ENCODE measurements at places on chromosomes 7 and 10.

- DNase-seq: no peak
Observed at GRCh38 chr7:158676171-158676840, 28.3 kb downstream of the NCAPG2 start.

DNA sequence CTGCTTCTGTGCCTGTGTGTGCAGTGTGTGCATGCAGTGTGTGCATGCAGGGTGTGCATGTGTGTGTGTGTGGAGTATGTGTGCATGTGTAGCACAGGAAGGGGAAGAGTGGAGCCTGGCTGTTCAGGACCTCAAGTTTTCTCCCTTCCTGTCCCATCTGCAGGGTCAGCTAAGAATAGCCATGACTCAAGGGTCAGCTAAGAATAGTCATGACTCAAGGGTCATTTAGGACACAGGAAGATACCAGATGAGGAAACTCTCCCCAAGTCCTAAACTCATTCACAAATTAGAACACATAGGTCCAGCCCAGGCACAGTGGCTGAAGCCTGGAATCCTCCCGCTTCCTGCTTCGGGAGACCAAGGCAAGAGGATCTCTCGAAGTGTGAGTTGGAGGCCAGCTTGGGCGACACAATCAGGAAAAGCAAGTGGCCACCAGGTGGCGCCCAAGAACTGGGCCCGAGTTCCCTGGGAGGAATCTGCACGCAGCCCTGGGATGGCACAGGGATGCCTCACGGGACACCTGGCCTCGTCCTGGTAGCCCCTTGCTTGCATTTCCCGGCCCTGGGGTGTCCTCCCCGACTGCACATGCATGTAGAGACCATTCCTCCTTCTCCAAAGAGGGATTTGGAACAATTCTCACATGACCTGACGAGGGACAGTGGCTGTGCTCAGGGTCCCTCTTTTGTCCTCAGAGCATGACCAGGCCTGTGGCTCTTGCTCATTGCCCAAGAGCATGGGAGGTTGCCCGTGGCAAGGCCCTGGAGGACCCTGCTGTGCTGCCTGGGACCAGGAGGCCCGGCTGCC is 21.4 kb upstream of the VOPP1 start:
- DNase-seq: peak; percentile 40

DNA sequence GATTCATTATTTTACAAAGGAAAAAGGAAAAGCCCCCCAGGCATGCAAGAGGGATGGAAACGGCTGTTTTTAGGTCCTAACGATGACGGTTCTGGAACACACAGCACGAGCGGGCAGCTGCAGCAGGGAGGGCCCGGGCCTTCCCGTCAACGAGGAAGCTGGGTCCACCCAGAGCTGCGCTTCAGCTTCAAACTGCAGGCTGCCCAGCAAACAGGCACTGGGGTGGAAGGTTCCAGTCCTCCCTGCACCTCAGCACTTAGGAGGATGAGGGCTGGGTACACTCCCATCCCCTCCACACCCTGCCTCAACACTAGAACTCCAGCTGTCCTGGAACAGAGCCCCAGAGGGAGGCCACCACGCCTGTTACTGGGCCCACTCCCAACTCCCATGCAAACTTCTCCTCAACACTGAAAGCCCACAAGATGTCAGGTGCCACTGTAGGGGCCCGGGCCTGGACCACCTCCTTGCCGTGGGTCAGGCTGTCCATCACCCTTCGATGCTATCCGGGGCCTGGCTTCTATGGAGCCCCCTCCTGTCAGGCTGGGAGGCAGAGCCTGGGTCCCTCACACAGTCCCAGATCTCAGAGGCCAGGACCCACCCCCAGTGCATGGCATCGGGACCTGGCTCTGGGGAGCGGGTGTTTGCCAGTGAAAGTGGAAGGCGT is 33.0 kb downstream of the PAPOLB start:
- no peak for DNase-seq

DNA sequence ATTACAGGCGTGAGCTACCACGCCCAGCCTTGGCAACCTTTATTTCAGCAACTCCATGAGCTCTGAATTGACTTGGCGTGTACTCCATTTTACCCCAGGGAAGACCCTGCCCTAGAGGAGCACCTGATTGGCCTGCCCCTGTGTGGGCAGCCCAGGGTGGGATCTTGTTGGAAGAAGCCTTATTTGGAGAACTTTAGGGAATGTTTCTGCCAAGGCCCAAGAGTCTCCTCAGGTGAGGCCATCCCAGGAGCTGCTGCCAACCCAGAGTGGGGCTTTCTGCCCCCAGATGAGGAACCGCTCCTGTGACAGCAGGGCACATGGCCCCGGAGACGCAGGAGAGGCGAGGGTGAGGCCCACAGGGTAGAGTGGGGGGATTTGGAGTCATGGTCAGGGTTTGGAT is 42.0 kb downstream of the VWA2 start:
- no peak for DNase-seq

DNA sequence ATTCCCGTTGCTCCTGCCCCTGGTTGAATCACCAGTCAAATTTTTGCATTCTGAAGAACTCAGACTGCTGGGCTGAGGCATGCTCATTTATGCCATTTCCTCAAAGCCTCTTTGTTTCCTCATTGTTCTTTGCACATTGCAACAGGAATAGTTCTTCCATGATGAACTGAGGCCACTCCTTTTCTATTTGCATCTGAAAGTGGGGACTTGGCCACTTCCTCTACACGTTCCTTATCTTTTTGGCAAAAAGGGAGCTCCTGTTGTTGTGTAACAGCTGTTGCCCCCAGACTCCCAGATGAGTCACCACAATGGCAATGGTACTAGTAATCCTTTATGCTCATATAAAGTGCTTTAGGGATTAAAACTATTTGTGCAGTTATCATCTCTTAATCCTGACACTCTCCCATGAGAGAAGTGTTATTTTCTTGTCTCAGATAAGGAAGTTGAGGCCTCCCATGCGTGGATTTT is 20.1 kb upstream of the ITPRID1 start:
- DNase-seq: peak; percentile 70

GRCh38 chr7:36723951-36724664 is at the start of gene AOAH:
TSS of gene AOAH (minus strand) at chr7:36724494. CDS start at chr7:36724148, 346 bp downstream.
- DNase-seq: peak; percentile 46

DNA sequence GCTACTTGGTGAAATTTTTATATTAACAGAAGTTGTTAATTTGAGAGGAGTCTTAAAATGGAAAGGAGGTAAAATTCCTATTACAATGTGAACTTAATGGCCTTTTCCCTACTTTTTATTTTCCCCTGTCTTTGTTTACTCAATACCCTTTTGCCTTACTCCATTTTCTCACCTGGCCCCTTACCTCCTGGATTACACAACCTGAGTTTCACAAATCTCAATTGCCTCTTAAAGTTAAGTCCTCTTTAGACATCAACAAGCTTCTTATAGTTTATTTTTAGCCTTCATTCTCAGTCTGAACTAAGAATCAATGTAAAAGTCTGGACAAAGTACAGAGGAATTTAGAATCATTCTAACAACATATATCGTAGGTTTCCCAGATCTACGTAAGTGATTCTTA is 247.0 kb downstream of the PCDH15 start:
- no peak for DNase-seq

DNA sequence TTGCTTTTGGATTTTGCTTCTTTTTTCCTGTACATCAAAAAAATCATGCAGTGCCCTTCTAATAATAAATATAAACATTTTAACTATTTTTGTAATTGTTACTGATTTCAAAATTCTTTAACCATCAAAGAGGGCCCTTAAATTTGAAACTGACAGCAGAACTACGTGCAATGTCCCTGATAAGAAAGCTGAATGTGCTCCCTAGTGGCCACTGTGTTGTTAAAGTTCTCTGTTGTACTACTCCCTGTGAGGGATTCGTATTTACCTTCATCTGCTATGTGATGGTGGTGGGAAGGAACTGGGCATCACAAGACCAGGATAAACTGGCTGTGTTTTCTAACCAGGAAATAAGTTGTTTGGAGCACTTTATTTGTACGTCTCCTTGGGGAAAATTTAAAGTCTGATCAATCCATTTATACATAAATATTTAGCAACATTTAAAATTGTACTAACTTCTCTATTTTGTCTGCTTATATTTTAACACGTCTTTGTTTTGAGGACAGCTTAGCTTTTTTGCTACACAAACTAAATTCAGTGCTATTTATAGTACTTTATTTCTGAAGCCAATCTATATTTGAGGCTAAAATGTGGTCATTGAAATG is 322.4 kb downstream of the HGF start:
- peak; percentile 44 for DNase-seq

GRCh38 chr7:151769188-151769821 is 107.6 kb downstream of the PRKAG2 start:
- no peak for DNase-seq

DNA sequence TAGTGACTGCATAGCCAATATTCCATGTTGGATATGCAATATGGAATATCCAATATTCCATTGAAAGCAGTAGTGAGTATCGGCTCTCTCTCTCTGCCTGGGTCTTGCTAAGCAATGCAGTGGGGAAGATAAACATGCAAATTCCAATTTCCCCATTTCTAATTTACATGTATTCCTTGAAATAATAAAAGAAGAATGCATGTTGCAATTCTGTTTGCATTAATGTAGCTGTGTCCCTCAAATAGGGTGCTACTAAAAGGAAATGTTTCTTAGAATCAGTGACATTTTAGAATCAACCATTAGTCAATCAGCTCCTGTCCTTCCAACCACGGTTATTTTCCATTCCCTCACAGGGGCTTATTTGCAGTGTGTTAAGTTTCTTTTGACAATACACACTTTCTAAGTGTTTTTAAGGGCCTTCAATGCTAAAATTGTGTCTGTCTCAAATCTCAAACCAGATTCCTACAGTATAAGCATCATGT is 46.7 kb downstream of the AFAP1L2 start:
- DNase-seq: no peak

DNA sequence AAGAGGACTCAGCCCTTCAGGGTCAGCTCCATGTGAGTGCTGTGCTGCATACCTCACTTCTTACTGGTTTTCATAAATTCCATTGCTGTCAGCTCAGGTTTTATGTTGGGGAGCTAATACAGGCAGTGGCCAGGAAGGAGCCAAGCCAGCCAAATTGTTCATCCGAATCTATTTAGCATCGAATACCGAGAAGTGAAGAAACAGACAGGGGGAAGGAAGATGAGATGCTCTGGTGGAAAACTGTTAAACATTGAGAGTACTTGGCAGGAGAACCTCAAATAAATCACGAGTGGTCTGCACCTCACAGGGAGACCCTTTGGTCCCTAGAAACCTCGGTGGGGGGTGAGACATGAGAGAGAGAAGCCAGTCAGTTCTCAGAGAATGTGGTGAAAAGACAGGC is 196.0 kb upstream of the TMEM72 start:
- no peak for DNase-seq

GRCh38 chr10:133218891-133219290 is 11.1 kb upstream of the UTF1 start:
- no peak for DNase-seq

DNA sequence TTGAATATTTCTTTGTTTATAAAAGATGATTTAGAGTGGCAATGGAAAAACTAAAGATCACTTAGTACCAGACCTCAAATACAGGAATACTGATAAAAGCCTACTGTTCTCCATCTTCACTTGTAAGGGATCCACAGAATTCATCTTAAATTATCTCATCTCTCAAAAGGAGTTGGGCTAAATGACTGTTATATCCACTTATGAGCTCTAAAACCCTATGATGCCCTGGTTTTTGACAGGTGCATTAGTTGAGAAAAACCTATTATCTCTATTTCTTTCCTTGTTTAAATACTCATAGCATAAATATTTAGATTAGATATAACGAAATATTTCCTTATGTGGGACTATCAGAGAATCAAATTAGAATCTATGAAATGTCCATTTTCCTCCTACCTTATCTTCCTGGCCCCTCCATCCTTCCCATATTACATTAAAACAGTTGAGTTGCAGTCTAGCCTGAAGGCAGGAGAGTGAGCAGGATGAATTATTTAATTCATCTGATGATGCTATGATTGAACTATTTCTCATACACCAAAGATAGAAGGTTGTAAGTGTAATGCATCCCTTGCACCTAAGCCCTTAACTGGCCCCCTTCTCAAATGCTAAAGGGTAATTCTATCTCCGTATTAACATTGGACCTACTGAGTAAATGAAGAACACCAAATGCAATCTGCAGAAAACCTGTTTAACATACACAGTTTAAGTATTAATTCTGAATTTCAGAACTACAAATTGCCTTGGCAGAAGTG is 29.7 kb downstream of the PPP3CB start:
- DNase-seq: no peak

- DNase-seq: no peak
Observed at GRCh38 chr7:100247152-100247757, 27.5 kb downstream of the PVRIG start.

DNA sequence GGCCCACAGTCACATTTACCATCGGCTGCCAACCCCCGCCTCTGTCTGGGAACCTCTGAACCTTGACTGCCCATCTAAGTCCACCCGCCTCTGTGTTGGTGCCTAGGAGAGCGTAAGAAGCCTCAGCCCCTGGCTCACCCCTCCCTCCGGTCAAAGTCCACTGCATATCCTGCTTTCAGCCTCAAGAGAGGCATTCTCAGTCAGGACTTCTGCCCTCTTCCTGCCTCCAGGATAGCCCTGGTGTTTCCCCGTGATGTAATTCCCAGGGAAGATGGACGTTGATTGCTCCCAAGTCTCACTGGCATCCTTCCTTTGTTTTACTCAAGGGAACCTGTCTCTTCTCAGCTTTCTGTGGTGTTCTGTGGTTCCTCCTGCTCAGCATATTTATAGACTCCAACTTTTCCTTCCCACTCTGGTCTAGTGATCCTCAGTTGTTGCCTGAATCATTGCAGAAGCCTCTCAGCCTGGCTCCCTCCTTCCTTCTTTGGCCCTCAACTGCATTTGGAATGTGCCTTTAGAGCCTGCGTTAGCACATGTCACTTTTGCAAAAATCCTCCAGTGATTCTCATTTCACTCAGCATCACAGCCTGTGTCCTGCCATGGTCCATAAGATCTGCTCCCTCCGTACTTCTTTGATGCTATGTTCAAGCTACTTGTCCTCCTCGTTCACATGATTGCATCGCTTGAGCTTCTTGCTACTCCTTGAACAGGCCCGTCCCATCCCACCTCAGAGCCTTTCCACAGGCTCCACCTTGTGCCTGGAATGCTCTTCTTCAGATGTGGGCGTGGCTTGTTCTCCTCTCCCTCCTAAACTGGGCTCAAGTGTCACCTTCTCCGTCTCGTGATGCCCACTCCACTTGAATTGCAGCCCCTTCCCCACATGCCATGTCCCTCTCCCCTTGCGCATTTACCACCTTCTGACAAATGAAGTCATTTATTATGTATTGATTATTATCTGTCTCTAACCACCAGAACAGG is 124.2 kb downstream of the PLPP4 start:
- no peak for DNase-seq

GRCh38 chr10:5862360-5862961 is 27.2 kb downstream of the ANKRD16 start:
- DNase-seq: no peak
